Activated CD8-positive, alpha-beta memory T cell treated with anti-CD3 and anti-CD28 coated beads, Interleukin-2, amount 50 U/mL, for 48 hours (primary cell): ENCODE measurements at places on chromosomes 5 and 9.

DNA sequence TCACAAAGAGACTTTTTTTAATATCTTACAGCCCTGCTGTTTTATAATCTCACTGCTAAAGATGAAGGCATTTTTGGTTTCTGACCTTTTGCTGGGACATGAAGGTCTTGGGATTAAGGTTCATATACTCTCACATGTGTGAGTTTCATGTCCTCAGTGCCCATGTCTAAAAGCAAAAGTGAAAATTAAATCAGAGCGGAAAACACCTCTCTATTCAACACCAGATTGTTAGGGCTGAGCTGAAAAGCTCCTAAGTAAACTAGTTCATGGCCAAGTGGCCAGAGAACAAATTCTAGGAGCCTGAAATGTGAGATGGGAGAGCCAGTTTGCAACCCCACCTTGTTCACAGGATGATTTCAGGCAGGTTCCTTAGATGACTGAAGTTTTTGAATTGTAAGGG is 110.9 kb downstream of the GRIA1 start:
- DNase-seq, result no peak

DNA sequence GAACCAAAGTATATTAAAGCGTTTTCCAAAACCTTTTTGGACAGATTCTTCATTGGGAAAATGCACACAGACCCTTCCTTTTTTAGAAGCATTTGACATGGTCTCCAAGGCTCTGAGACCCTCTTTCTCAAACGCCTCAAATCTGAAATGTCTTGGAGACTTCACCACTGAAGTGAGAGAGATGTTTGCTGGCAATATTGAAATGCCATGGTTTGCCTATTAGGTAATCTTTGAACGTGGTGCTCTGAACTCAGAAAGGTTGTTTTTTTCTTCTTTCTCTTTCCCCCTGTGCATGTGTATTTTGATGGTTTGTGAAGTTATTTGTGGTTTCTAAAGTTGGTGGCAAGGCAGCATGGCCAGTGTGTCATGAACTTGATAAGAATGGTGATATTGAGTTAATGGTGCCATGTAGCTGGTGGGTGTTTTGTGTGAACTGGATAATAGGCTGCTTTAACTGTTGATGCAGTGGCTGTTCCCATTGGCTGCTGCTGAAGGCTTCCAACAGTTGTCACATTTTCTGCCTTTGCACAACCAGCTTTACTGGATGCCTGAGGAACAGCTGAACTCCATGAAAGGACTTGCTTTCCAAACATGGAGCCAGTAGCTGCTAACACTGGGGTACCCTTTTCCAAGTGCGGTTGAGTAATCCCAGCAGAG is 1.7 kb downstream of the PALM2AKAP2 start:
- DNase-seq, result no peak

DNA sequence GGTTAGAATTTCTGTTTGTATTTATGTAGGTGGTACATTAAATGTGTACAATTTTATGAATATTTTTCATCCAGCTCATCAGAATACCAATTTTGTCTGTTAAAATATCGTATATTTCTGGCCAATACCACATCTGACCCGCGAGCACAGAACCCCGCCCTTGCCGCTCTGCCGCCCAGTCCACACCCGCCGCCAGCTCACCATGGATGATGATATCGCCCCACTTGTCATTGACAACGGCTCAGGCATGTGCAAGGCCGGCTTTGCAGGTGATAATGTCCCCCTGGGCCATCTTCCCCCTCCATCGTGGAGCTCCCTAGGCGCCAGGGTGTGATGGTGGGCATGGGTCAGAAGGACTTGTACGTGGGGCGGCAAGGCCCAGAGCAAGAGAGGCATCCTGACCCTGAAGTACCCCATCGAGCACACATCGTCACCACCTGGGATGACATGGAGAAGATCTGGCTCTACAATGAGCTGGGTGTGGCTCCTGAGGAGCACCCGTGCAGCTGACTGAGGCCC is 153.2 kb downstream of the CAVIN4 start:
- no peak for DNase-seq

- no peak for DNase-seq
These were observed 171.0 kb downstream of the ARRDC3 start for GRCh38 chr5:91211997-91212713.

DNA sequence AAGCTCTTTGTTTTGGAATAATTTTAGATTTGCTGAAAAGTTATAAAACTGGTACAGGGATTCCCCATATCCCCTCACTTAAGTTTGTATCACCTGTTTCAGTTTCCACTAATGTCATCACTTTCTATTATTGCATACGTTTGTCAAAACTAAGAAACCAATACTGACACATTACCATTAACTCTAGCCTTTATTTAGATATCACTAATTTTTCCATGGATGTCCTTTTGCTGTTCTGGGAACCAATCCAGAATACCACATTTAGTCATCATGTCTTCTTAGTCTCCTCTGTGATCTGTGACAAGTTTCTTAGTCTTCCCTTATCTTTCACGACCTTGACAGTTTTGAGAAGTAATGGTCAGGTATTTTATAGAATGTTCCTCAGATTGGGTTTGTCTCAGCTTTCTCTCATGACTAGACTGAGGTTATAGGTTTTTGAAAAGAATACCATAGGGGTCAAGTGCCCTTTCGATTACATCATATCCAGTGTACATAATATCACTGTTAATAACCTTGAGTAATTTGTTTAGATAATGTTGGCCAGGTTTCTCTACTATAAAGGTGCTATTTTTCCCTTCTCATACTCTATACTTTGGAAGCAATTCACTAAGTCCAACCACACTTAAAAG is 51.9 kb upstream of the NMUR2 start:
- no peak for DNase-seq

DNA sequence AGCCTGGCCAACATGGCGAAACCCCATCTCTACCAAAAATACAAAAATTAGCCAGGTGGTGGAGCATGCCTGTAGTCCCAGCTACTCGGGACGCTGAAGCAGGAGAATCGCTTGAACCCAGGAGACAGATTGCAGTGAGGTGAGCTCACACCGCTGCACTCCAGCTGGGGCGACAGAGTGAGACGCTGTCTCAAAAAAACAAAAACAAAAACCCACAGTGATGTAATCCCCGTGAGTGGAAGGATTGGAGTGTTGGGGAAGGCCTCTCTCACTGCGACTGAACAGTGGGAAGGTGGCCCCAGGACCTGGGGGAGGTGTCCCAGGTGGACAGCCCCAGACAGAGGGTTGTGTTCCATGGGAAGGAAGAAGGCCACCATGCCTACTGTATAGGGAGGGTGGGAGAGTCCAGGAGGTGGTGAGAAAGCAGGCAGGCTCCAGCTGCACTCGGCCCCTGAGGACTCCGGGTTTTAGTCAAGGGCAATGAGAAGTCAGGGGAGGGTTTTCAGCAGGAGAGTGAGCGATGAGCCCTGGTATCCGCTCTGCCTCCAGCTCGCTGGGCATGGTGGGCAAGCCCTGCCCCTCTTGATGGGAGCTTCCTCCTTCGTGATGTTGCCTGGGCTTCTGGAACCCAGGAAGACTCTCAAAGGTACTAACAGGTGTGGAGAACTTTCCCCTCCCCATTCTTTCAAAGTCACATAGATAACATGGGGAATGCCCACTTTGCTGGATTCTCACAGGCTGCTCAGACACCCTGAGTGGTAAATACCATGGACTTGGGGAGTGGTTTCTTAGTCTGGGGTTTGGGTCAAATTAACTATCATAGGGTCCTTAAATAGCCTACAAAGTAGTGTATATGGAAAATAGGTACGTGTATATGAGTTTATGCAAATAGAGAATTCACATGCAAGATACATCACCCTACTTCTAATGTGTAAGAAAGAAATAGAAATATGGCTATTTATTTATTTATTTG is 74.7 kb downstream of the PPARGC1B start:
- no peak for DNase-seq

DNA sequence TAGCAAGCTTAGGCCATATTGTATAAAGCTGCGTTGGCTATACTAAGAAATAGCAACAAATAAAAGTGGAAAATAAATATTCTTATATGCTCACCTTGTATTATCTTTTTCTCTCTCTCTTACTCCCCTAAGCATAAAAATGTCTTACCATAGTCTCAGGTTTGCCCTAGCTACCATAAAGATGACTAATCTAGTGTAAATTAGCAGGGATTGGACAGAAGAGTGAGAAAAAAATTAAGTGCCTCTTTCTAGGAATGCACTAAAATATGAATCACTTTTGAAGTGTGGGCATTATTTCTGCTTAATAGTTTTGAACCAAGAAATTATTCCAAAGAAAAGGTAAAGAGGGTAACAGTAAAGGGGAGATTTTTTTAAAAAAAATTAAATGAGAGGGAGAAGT is 201.3 kb downstream of the HINT1 start:
- no peak for DNase-seq

GRCh38 chr5:111043712-111044506 is 27.6 kb upstream of the TSLP start:
- DNase-seq, result no peak

DNA sequence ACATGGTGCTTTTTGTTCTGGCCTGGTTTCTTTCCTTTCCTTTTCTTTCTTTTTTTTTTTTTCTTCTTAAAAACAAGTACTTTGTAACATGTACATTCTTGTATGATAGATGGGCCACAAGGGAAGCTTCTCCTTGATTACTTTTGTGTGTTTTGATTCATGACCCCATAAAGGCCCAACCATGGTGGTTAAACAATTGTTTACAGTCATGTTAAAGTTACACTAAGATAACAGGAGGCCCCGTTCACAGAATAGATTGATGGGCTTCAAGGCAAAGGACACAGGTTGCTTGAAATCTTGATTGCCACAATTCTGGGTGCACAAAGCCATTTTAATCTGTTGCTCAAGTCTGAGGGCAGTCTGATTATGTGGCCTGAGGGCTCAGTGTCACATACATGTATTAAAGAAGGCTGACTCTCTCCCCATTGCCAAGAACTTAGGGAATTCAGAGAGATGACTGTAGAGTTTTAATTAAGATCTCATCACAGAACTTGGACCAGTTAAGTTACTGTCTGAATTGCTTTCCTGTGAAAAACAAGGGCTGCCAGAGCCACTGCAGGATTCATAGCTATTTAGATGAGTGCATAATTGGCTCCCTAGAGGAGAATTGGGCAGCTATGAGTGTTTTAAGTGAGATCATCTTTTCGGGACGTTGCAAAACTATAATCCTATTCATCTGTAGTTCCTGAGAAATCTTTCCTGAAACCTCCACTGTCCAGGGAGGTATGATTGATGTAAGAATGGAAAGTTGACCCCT is 163.4 kb downstream of the TLE4 start:
- DNase-seq, result no peak

DNA sequence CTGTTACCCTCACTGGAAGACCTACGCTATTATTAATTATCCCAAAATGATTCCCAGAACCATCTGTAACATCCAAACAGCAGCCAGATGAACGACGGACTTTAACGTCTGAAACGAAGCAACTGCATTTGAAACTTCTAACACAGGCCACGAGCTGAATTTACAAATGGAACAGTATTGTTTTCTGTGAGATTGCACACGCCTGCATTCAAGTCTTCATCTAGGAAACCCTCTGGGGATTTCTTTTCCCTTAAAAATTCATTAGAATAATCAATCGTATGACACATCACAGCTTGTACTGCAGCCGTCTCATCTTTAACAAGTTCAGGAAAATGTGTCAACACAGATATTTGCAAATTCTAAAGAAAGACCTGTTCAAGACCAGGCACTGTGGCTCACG is 80.2 kb downstream of the MYO10 start:
- no peak for DNase-seq

- no peak for DNase-seq
These were observed 335.3 kb downstream of the DIRAS2 start for GRCh38 chr9:90307167-90307833.

DNA sequence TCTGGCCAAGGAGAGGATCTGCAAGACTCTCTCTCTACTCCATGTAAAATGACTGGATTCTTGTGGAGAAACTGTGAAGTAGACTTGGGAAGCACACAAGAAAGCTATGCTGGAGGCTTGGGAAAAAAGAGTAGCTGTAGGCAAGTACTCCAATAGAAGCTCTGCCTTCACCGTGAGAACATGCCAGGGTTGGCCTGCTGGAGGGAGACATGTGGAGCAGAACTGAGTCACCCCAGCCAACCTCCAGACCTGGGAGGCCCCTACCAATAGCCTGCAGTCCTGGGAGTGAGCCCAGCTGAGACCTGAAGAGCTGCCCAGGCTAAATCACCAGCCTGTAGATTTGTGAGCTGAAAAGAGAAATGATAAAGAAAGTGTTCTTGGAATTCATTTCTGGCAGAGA is 66.6 kb downstream of the DEPDC1B start:
- no peak for DNase-seq

- no peak for DNase-seq
These were observed 1.1 kb downstream of the TGFBR1 start for GRCh38 chr9:99106044-99106375.

DNA sequence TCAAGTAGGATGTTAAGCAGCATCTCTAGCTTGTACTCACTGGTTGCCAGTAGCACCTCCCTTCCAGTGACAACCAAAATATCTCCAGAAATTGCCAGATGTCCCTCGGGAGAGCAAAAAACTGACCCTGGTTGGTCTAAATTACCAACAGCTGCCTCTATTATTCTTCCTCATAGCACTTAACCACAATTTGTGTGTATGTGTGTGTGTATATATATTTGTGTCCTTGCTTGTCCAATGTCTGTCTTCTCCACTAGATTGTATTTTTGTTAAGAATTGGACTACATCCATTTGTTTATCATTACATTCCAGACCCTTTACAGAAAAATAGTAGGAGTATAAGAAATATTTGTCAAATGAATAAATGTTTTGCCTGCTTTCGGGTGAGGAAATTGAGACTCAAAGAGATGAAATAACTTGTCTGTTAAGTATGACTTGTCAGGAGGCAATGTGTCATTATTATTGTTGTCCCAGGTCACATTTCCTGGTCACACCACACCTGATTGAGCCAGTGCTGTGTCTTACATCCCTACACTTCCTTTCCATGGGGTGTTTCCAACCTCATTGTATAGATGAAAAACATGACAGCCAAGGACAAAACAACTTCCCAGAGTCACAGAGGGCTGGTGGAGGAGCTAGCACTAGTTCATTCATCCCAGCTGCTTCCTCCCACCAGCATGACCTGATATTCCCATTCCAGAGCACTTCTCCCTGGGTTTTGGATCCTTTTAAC is 11.4 kb upstream of the GRPEL2 start:
- DNase-seq, result no peak

GRCh38 chr5:116646611-116647289 is 72.1 kb upstream of the SEMA6A start:
- no peak for DNase-seq
